ENCODE measurements at places on chromosomes 6 and 20.

DNA sequence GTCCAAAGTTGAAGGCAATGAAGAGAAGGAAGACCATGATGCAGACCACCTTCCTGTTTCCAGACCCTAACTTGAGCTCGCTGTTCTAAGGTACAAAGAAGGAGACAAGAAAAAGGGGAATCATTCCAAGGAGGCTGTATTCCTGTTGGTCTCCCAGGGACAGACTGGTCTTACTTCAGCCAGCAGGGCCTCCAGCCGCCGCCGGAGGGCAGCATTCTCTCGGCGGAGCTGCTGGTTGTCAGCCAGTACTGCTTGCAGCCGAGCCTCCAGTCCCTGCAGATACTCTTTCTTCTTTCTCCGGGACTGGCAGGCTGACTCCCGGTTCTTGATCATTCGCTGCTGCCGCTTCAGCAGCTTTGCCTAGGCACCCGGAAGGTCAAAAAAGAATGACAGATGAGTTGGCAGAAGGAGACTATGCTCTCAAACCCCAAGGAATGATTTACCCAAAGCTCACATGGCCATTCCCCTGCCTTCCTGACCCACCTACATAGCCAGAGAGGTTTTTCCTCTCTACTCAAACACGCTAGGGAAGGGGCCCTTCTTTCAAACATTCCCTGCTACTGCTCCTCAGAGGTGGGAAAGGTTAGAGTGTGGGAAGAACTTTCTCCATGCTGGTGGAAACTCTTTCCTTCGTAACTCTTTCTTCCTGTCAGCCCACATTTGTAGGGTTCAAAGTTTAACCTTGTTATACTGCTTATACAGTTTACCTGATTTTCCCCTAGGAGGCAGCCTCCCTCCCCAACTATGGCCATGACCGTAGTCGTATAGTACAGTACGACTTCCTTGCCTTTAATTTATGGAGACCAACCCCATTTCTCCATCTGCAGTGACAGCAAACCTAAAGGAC, 9.0 kb downstream of the ATF6B start:
- DNase-seq = peak; percentile 80

DNA sequence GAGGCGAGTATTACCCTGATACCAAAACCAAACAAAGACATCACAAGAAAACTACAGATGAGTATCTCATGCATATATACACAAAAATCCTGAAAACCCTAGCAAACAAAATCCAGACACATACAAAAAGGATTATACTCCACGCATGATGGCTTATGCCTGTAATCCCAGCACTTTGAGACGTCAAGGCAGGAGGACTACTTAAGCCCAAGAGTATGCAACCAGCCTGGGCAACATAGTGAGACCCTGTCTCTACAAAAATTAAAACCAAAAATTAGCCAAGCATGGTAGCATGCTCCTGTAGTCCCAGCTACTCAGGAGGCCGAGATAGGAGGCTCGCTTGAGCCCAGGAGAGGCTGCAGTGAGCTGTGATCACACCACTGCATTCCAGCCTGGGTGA, 32.4 kb downstream of the TRPC4AP start:
- no peak for DNase-seq

GRCh38 chr20:18543932-18544331, 23.3 kb upstream of the SMIM26 start:
- DNase-seq = no peak

DNA sequence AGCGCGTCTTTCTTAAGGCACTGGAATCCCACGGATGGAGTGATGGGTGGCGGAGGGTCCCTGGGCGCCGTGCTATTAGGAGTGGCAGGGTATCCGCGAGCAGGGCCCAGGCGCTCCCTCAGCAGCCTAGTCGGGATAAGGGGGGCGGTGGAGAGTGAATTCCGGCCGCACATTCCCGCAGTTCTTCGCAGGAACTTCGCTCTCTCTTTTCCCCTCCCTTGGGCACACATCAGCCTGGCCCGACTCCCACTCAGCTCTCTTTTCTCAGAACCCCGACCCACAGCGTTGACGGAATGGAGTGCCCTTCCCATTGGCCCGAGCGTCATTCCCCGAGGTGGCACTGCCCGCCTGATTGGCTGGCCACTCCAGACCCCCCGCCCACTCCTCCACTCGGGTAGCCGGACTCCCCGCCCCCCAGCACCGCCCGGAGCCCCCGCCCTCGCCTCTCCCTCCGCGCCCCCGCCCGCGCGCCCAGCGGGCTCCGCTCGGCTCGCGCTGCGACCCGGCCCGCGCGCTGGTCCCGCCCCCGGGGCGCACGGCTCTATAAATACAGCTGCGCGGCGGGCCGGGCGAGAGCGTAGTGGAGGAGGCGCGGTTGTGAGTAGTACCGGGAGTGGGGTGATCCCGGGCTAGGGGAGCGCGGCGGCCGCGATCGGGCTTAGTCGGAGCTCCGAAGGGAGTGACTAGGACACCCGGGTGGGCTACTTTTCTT, at the start of gene ID4:
Gene ID4 (plus strand): TSS at position 572 of the 712 bp plus-strand sequence. CDS start 385 bp downstream, outside the sequence.
- no peak for DNase-seq

DNA sequence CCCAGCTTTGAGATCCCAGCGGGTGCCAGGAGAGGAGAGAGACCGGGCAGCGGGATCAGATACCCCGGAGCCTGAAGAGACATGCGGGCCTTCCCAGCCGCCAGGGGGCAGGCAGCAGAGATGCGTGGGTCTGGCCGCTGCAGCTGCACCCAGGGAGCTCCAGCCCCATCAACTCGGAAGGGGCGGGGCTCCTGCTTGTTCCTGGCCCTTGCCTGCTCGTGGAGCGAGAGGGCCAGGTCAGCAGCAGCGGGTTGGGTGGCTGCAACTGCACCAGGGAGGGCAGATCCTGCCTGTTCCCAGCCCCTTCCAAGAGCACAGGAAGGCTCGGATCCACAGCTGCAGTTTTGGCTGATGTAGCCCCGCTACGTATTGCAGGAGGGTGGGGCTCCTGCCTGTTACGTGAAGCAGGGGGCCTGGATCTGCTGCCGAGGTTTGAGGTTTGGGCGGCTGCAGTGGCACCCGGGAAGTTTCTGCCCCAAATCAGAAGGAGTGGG, 532.8 kb downstream of the RFPL4B start:
- no peak for DNase-seq

DNA sequence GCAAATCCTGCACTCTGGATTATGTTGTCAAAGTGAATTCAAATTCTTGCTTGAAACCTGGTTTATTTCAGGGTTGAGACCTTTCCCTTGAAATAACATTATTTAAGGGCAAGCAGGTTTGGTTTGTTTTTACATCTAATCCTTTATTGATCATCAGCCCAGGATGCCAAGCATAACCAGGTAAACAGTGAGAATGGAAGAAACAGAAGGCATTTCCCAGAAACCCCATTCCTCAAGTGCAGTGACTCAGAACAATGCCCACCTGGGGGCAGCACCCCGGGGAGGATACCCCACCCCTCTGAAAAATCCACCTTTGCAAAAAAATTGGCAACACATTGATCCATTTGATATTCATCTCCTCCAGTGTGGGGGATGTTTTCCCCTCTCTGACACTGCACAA, 32.5 kb downstream of the POFUT1 start:
- no peak for DNase-seq

- no peak for DNase-seq
These were observed 80.3 kb downstream of the UNC5CL start for GRCh38 chr6:40958738-40959137.

GRCh38 chr20:37822141-37822601, 80.8 kb upstream of the VSTM2L start:
- DNase-seq = no peak

All from activated CD8-positive, alpha-beta memory T cell treated with anti-CD3 and anti-CD28 coated beads, Interleukin-2, amount 10 ng/mL, durations not matched to agents 7 days and 5 days (primary cell).